ENCODE measurements at places on chromosomes 1 and 21. TPM values are rescaled to one million over a fixed set of nuclear protein-coding genes. Genes with fewer than 3 reads are reported as not detected.

The OR14K1 gene
- total RNA-seq = not detected

The SPRR1B gene
- total RNA-seq = not detected

GRCh38 chr1:11498956-11499594 lies 20.1 kb downstream of the DISP3 start:
- no peak overlapping the region for H3K4me3 ChIP-seq
- H3K27ac ChIP-seq = no peak overlapping the region
- no peak for DNase-seq
- no peaks in the 10 kb centered on the region for H3K36me3 ChIP-seq
- H3K4me1 ChIP-seq = no peaks in the 10 kb centered on the region
- H3K27me3 ChIP-seq = peaks cover 29% of the 10 kb centered on the region

The CD101 gene
- total RNA-seq = 2.2 TPM

GRCh38 chr1:44903011-44903680 lies 60.1 kb upstream of the PTCH2 start:
- no peak overlapping the region for H3K27ac ChIP-seq
- no peak overlapping the region for H3K4me3 ChIP-seq
- no peaks in the 10 kb centered on the region for H3K27me3 ChIP-seq
- no peaks in the 10 kb centered on the region for H3K36me3 ChIP-seq

DNA sequence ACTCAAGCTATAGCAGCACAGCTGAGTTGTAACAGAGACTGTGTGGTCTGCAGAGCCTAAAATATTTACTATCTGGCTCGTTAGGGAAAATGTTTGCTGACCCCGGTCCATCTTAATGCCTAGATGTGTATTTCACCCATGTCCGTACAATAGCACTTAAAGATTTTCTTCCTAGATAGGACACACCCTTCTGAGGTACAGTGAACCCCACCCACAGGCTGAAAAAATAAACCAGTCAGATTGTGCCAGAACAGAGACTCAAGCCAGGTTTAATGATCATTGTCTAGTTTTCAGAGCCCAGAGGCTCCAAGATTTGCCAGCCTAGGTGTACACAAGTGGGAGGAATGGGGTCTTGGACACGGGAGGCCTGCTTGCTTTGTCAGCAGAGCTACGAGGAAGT lies 5.6 kb downstream of the AMIGO1 start:
- no peaks in the 10 kb centered on the region for H3K27me3 ChIP-seq
- no peak overlapping the region for H3K27ac ChIP-seq
- H3K36me3 ChIP-seq = peaks cover 15% of the 10 kb centered on the region
- no peak for DNase-seq
- H3K4me3 ChIP-seq = no peak overlapping the region

DNA sequence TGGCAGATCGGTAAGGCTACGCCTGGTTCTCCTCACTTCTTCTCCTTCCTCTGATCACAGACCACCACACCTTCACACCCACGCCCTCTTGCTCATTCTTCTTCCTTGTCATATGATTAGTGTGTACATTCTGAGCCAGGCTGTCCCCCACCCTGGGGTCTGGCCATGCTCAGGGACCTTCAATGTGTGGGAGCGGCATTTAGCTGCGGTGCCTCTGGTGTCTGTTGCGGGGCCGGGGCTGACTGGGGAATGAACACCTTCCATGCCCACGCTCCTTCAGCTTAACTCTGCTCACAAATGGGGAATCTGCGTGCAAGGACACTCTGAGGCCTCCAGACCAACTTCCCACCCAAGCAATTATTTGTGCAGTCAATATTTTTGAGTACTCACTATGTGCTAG lies 29.4 kb downstream of the QSOX1 start:
- peaks cover 100% of the 10 kb centered on the region for H3K36me3 ChIP-seq
- DNase-seq = no peak
- H3K4me3 ChIP-seq = no peak overlapping the region
- no peaks in the 10 kb centered on the region for H3K27me3 ChIP-seq

All from stomach (tissue), 19 donors.